ENCODE measurements at places on chromosomes 2 and 18.

DNA sequence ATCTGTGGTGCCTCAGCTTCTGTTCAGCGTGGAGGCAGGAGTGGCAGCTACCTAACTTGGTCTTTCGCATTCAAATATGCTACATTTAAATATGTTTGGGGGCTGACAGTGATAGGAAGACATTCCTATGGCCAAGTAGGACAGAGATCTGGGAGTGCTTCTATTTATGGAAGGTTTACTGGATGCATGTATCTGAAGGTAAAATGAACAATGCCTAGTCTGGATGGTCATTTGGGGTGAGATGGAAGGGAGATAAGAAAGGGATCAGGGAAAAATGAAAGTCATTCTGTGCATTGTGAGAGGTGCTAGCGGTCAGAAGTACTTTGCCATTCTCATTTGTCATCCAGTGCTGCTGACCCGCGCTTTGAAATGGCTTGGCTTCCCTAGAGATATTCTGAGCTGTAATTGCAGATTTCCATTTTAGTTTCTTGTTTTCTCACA is 300.9 kb upstream of the FBXO11 start:
- no peak for DNase-seq

DNA sequence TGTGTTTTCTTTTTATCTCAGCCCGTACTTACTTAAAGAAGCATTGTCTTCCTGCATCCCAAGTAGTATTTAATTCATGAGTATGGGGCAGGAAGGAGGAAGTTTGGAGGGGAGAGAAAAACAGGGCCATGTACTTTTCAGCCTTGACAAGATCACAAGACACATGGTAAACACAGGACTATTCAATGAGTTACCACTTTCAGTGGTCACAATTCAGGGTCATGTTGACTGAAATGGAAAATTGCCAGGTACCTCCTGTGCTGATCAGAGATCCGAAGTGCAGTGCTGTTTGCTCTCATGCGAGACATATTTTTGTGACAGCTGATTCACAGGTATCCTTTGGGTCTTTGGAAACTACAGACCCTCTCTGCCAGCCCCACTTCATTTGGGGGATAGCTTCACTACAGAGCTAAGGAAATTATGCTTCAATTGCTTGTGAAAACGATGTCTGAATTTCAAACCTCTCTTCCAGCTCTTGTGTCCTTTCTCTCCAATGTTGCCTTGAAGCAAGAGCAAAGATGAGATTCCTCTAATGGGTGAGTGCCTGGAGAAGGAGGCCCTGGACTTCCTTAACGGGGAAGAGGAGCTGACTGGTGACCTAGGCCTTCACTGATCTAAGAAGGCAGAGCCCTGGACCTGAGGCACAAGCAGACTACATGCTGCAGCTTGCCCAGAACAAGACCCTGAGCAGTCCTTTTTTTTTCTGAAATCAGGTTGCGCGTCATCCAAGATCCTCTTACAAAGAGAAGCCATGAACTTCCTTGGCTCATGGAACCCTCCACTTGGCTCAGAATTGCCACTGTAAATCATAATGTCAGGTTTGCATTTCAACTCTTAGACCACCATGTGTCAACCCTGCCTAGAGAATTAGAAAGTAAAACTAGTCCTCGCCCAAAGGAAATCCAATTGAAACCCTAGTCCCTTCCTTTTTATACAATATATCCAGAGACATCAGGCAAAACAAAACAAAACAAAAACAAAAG is 44.1 kb downstream of the EVA1A start:
- DNase-seq: peak; percentile 94

DNA sequence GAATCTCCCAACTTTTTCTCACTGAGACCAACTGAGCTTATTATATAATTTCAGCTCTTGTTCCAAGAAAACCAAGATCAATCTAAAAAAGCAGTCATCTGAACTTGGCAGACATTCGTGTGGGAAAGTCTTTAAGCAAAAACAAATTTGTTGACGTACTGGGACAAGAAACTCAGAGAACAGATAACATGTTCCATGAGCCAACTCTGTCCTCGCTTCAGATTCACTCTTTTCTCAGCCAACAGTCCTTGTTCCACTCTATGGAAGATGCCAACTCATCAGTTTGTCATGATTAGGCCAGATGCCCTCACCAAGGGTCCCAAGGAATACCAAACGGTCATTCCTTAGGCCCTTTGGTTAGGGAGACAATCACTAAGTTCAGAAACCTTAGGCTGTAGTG is 224.2 kb upstream of the CTAGE1 start:
- no peak for DNase-seq

DNA sequence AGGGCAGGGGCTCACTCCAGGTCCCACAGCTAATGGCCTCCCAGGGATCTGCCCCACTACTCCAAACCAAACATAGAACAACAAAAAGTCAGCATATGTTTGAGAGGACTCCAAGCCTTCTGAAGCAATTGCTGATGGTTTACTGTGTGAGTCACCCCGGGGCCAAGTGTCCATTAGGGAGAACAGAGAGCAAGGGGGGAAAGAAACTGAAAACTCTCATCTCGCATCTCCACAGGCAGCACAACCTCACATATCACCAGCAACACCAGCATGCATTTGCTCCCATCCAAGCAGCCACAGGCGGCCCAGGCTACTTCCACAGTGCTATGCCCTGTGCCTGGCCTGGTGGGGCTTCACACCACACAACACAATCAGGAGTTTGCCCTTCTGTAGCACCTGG is 39.1 kb downstream of the CYRIA start:
- no peak for DNase-seq
